ENCODE measurements at places on chromosomes 5 and 9.

DNA sequence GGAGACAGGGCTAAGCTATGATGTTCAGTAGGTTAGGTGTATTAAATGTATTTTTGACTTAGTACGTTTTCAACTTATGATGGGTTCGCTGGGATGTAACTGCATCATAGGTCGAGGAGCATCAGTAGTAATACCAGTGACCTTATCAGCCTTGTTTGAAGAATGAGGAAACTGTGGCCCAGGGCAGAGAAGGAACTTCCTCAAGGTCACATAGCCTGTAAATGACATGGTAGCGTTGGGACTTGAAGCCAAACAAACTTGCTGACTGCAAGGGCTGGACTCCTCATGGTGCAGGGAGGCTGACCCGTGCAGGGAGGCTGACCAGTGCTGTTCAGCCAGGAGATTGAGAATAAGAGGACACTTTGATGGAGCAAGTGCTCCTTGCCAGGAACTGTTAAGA, 21.3 kb upstream of the PTPN3 start:
- DNase-seq = no peak

GRCh38 chr5:127804886-127805426, 101.8 kb downstream of the CCDC192 start:
- DNase-seq = no peak

DNA sequence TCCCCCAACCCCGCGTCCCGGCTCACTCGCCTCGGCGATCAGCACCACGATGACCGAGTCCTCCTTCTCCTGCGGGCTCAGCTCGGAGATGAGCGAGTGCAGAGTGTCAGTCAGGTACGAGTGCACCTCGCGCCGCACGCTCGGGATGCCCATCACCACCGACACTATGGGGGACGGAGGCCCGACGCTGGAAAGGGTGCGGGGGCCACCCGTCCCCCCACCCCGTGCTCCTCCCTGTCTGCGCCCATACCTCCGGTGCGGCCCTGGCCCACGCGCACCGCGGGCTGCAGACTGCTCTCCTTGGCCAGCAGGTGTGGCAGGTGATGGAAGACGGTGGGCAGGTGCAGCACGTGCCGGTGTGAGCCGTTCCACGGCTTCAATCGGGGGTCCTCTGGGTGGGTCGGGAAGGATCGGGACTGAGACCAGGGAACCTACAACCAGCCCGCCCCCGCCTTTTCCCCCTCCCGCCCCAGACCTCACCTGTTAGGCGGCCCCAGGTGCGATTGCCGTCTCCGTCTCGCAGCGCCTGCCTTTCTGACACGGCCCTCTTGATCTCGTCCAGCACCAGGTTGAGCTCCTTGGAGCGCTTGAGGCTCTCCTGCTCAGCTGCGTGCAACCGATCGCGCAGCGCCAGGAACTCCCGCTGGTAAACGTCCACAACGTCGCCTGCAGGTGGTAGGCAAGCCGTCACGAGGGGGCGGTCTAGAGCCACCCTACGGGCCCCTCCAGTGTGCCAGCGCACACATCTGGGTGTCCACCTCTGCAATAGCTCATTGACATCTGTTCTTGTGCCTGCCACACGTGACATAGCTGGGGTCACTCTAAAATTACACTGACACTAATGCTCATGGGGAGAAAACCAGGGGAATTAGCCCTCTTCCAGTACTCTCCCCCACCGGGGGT, 5.1 kb downstream of the MGAT4B start:
- DNase-seq = peak; percentile 84

GRCh38 chr5:149683964-149684363, 46.1 kb upstream of the PPARGC1B start:
- DNase-seq = no peak

DNA sequence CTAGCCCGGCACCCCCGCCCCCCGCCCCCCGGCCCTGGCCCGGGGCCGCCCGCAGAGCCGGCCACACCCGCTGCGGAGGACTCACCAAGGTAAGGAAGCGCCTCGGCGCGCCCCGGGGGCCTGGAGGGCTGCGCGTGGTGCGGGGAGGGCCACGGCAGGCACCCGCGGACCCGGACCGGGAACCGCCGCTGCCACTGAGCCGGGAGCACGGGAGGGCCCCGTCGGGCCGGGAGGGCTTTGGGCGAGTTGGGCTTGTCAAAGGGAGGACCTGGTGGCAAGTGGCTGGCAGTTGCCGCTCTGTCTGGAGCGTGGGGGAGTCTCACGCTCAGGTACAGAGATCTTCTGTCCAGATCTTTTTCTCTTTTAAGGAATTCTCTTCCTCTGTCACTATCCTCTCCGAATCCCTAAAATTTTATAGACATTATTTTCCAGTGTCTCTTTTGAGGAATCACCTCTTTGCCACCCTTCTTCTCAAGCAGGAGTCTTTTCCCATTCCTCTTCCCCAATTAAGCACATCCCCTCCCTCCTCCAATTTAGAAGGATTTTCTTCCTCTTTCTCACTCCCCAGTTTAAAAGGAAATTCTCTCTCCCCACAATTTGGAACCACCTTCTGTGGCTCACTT, 11.3 kb upstream of the LHX2 start:
- DNase-seq = no peak

DNA sequence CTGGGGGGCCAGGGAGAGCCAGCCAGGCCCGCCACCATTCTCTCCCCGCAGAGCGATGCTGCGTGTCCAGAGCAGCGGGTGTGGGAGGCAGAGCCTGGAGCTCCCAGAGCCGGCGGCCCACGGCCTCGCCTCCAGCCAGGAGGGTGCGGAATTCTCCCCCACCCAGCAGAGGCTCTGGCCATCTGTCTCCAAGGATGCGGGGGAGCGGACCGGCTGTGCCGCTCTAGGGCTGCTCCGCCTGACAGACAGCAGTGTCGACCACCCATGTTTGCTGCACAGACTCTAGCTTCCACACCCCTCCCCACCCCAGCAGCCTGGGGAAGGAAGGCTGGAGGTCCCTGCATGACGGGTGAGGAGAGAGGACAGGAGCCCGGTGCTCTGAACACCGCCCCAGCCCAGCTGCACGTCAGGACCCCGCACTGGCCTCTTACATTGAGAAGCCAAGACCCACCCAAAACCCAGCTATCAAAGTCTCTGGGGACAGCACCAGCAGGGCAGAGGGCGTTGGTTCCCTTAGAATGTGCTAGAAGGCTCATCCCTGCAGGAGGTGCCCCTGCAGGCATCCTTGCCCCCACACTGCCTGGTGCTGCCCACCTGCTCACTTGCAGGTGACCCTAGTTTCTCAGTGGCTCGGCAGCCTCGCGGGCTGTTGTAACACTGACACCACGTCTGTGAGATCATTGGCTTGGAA, 29.7 kb upstream of the FCN1 start:
- DNase-seq = no peak

DNA sequence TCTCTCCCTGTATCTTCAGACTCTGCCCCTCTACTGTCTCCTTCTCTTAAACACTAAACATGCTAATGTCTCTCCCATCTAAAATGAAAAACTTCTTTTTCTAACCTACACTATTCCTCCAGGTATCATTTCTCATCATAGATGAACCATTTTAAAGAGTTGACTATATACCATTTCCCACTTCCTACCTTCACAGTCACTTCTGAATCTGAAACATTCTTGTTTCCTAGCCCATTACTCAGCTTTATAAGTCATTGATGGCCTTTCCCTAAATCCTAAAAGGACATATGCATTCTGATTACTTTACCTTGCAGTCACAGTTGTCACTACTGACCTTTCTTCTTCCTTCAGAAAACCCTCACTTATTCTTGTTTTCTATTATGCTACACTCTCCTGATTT, 118.2 kb downstream of the SSBP2 start:
- no peak for DNase-seq

DNA sequence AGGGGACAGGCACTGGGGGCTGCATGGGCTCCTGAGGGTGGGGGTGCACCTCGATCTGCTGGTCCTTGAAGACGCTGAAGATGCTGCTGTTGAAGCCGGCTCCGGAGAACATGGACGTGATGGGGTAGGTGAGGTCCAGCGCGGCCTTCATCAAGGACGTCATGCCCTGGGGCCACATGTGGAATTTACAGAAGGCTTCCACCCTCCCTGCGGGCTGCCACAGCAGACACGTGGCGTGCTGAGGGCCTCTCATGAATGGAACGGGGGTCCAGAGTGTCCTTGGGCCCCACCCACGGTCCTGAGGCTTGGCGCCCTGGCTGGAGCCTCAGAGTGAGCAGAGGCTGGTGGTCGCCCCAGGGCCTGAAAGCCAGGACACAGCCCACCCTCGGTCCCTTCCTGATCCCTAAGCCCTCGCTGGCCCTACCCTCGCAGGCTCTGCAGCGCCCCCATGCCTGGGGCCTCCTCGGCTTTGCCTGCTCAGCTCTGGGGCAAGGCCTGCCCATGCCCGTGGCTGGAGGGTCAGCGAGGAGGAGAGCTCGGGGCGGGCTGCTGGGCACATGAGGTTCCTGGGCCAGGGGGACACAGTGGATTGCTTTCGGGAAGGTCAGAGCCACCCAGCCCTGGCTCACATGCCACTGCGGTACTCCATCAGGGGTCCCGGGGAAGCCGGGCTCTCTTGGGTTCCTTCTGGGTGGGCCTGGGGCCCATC, 5.3 kb upstream of the NSMF start:
- no peak for DNase-seq

- DNase-seq = no peak
These were observed 34.8 kb downstream of the SECISBP2 start for GRCh38 chr9:89352874-89353649.

DNA sequence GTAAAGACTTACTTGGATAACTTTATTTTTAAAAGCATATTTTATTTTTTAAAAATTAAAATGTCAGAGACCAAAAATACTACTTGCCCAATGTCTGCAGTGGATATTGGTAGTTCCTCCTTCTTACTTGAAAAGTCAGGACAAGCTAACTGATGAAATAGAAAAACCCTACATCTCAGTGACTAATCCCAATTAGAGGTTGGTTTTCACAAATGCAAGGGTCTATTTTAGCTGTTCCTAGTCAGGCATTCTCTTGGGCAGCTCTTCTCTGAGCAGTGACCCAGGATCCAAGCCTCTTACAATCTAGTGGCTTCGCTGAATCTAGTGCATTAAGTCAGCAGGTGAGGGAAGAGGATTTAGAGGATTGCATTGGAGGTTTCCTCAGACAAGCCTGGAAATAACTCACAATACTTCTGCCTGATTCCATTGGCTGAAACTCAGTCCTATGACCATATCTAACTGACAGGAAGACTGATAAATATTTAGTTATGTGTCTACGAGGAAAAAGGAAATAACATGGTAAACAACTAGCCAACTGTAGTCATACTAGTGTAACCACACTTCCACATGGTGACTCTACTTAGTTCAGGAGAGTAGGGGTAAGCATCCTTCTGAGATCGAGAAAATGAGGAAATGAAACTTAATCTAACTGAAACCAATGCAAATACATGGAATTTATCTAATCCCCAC, 34.2 kb upstream of the MIER3 start:
- DNase-seq = no peak

- DNase-seq = no peak
These were observed 74.8 kb upstream of the ZNF622 start for GRCh38 chr5:16540421-16540820.

- no peak for DNase-seq
These were observed 56.2 kb upstream of the ZSWIM6 start for GRCh38 chr5:61275841-61276240.

Data from stimulated activated CD4-positive, alpha-beta T cell treated with anti-CD3 and anti-CD28 coated beads, TNF-alpha, amount 100 ng/mL, for 4 hours (primary cell).